ENCODE measurements at places on chromosomes 11 and 22.
A peak's percentile ranks its signal among the peaks of the same experiment; 100 is the strongest.

GRCh38 chr22:49179175-49179574 lies 648.5 kb downstream of the BRD1 start:
- no peak for DNase-seq

- no peak for DNase-seq
Measured at GRCh38 chr11:106022795-106023275, 795 bp upstream of the MSANTD4 start.

DNA sequence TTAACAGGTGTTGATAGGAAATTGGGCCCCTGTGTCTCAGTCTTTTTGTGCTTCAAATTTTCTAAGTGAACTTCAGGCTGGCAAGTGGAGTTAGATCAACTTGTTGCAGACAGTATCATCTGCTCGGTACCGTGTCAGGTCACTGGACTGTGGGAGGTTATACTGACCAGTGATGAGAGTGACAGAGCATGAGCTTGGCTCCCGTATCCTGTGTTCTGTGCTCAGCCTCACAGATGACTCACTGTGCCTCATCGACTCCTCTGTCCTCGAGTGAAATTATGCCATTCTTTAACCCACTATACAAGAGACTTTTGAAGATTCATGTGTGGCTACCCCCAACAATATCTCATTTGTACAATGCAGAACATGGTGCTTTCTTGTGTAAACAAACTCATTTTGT lies 7.9 kb downstream of the GRAP2 start:
- no peak for DNase-seq

DNA sequence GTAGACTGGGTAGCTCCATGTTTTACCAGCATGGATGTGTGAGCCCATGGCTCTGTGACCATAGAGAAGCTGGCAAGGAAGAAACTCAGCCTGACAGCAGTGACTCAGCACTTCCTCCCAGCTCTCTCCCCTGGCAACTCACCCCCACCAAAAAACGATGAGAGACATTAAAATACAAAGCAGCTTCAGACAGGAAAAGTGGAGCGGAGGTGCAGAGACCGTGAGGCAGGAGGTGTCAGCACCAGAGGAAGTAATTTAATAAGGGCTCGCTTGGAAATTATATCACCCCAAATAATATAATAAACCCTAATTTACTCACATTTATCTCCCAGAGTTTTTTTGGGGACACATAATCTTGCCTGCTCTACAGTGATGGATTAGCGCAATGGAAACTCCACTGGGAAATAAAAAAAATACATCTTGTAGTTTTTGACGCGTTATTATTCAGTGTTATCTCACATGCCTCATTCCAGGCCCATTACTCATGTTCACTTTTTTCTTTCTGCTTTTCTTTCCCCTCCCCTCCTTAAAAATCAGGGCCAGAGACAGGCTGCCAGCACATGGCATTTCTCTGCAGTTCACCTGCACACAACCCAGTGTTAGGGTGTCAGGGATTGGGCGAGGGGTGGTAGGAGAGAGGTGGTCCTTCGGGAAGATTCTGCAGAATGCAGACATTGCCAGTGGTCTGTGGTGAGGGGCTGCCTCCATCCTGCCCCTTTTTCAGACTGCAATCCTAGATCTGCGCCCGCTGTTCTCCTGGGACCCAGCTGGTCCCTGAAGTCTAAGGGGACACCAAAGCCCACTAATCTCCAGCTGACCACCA lies 170.8 kb downstream of the BUD13 start:
- no peak for DNase-seq

DNA sequence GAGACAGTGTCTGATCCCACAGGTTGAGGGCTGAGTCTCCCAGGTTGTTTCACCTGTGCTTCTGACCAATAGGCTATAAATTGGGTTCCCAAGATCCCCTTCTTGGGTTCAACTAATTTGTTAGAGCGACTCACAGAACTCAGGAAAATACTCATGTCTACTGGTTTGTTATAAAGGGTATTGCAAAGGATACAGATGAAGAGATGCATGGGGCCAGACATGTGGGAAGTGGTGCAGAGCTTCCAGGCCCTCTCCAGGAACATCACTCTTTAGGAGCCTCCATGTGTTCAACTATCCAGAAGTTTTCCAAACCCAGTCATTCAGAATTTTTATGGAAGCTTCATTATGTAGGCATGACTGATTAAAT lies 4.7 kb downstream of the KLHL22 start:
- DNase-seq, result no peak

DNA sequence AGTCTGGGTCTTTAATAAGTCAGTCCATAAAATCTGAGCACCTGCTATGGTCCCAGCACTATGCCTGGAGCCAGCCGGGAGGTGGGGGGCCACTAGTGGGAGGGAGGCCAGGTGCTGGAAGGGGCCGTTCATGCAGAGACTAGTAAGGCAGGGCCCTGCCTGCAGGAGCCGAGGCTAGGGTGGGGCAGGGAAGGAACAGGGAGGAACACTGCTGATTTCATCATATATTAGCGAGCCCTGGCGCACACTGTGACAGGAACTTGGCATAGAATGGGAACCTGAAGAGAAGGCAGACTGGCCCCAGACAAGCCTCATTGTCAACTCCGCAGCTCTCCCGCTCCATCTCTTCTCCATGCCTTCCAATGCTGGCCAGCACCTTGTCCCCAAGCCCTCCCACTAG lies 7.1 kb downstream of the VSIG10L2 start:
- DNase-seq, result no peak

DNA sequence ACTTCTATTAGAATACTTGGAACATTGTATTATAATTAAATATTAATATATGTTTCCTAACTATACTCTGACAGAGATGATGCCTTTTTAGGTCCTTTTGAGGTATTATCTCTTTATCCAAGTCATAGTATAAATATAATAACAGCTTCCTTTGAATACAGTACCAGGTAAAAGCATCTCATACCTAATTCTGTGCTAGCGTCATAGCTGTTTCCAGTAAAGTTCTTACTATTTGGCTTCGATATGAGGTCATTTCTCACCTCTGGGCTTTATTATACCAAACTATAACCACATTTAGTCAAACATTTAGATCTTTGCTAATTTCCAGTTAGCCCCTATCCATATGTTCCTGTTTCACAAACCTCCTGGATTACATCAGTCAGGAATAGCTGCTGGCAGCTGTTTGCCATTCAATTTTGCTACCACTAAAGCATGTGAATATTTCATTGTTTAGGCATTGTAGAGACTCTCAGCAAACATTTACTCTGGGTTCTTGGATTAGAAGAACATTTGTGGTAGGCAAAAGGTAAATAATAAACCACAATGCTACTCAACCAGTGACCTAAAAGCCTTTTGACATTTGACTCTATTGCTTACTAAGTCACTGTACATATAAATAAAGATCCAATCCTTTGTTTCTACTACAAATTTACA lies 255.1 kb downstream of the TTC28 start:
- DNase-seq, result no peak

DNA sequence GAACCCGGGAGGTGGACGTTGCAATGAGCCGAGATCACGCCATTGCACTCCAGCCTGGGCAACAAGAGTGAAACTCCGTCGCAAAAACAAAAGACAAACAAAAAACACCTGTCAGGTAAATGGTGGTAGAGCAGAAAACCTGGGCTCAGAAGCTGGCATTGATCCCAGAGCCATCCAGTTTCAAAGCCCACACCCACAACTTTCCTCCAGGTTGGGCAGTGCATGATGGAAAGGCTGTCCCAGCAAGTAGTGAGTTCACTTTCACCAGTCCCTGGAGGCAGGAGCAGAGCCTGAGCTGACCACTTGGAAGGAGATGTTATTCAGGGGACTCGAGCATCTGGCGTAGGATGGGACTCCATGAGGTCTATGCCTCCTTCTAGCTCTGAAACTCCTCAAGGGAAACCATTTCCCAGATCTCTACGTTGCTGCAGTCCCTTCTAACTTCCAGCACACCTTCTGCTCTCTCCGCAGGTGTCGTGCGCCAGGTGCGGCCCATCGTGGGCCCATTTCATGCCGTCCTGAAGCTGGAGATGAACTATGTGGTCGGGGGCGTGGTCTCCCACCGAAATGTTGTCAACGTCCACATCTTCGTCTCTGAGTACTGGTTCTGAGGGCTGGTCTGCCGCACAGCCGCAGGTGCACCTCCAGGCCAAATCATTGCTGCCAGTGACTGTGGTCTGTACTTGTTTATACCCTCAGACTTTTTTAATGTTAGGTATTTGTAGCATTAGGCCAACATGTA lies 71.6 kb upstream of the ATXN10 start:
- no peak for DNase-seq

DNA sequence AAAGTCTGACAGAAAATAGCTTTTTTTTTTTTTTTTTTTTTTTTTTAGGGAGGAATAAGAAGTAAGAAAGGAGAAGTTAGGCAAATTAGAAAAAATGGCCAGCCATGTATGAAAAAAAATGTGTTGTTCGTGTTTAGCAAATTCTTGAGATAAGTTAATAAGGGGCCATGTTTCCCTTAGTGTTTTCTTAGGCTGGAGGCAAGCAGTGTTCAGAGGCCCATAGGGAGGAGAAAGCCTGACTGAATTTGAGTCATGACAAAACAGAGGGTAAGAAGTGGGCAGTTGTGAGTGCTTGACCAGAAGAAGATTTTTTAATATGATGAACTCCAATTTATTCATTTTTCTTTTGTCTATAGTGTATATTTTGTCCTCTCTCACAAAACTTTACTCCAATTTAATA lies 766.4 kb downstream of the FAM181B start:
- no peak for DNase-seq

- no peak for DNase-seq
Measured at GRCh38 chr22:42777126-42777525, 56.5 kb upstream of the A4GALT start.

GRCh38 chr11:19196432-19196831 lies 5.4 kb downstream of the CSRP3 start:
- DNase-seq, result no peak

- DNase-seq, result peak; percentile 14
Measured at GRCh38 chr11:66126808-66127555, 56.9 kb downstream of the PACS1 start.

DNA sequence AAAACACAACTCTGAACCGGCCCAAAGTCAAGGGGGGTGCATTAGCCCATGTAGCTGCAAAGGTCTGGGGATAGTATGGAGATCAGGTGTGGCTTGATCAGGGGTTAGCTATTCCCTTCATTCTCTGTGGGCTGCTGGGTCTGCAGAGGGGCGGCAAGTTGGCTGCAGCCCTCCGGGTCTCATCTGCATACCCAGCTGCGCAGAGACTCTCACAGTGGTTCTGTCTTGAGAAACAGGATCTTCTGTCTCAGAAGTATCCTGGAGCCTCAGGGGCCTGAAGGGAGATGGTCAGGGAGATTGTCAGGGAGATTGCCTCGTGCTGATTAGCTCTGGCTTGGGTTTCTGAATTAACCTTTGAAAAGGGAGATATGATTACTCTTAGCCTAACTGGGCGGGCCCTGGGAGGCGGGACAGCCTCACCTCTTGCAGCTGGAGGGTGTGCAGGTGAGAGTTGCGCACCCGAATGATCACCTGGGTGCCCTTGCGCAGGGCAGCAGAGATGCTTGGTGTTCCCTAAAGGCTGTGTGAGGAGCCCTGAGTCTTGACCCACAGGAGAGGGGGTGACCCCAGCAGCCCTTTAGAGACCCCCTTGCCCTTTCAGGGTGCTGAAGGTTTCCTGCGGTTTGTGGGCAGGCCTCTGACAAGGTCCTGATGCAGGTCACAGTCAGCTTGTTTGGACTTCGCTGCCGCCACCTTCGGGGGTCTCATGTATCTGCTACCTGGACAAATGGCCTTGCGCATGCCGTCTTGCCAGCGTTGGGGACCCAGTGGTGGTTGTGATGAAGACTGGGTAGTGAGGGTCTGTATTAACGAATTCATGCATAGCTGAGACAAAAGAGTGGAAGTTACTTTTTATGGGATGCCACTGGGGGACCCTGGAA lies 7.3 kb downstream of the ARHGAP8 start:
- DNase-seq, result no peak

- no peak for DNase-seq
Measured at GRCh38 chr11:72613977-72614376, 60.2 kb downstream of the PDE2A start.

- no peak for DNase-seq
Measured at GRCh38 chr11:37177721-37178120, 579.7 kb upstream of the RAG2 start.

- DNase-seq, result no peak
Measured at GRCh38 chr11:2217211-2218030, 45.8 kb upstream of the TH start.

DNA sequence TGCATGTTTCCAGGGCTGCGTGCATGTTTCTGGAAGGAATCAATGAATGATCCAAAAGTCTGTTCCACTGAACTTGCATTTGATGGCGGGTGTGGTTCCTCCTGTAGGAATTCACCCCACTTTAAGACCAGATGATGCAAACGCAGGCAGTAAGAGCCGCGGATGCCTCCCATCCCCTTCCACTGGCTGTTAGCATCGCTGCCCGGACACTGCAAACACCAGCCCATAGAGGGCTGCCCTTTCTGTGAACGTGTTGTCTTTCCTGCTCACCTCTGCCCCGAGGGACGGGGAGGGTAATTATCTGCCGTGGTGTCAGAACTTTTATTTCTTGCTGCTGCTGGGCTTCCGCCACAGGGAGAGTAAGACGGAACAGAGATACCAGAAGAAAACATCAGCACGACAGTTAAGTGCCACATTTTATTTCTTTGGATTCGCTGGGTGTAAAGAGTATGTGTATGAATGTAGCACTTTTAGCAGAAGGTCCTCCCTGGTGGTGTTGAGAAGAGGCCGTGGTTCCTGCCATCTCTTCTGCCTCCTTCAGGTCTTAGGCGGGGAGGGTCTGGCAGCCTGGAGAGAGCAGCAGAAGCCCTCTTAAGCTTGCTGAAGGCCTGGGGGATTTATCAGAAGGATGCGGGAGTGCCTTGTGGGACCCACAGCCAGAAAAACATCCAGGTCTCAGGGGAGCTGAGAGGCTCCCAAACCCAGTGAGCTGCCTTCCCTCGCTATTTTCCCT lies 53.2 kb upstream of the NECTIN1 start:
- no peak for DNase-seq

GRCh38 chr11:45501392-45502225 lies 163.8 kb downstream of the CHST1 start:
- DNase-seq, result no peak

GRCh38 chr11:43955381-43956118 lies 13.1 kb downstream of the C11orf96 start:
- no peak for DNase-seq

DNA sequence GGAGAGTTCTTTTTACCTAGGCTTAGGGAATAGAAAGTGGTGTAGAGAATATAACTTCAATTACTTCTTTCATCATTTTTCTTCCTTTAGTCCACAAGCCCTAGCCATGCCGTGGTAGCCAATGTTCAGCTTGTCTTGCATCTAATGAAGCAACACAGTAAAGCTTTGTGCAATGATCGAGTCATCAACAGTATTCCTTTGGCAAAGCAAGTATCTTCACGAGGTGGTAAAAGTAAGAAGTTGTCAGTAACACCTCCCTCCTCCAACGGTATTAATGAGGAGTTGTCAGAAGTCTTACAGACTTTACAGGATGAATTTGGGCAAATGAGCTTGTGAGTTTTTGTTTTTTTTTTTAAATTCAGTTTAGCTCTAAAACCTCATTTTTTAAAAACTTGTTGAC lies 37.4 kb downstream of the CEP57 start:
- DNase-seq, result no peak

All from stimulated activated CD4-positive, alpha-beta T cell treated with anti-CD3 and anti-CD28 coated beads, Interleukin-1b, Interleukin-23, amount 100 ng/mL, for 1 hour (primary cell).